ENCODE measurements at places on chromosomes 13 and 19.
A peak's percentile ranks its signal among the peaks of the same experiment; 100 is the strongest.

- DNase-seq = no peak
Observed at GRCh38 chr13:99359528-99359927, 52.3 kb upstream of the GPR183 start.

GRCh38 chr19:32887572-32888215, 18.1 kb upstream of the SLC7A9 start:
- DNase-seq = no peak

GRCh38 chr13:26433776-26434175, 123.7 kb upstream of the WASF3 start:
- no peak for DNase-seq

DNA sequence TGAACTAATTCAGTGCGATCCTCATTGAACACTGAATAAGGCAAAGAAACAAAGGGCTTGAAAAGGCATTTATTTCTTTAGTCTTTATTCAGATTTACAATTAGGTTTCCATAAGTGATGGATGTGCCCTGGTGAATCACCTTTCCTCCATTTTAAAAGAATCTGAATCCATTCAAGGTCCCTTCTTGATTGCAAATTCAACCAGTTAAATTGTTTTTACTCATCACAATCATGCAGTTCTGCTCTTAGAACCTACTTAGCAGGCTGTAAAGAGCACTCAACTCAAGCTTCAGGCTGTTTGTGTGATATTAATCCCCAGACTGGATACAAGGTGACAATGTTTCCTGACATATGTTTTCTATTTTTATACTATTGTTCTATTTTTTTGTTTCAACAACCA, 321.0 kb downstream of the TBC1D4 start:
- no peak for DNase-seq

DNA sequence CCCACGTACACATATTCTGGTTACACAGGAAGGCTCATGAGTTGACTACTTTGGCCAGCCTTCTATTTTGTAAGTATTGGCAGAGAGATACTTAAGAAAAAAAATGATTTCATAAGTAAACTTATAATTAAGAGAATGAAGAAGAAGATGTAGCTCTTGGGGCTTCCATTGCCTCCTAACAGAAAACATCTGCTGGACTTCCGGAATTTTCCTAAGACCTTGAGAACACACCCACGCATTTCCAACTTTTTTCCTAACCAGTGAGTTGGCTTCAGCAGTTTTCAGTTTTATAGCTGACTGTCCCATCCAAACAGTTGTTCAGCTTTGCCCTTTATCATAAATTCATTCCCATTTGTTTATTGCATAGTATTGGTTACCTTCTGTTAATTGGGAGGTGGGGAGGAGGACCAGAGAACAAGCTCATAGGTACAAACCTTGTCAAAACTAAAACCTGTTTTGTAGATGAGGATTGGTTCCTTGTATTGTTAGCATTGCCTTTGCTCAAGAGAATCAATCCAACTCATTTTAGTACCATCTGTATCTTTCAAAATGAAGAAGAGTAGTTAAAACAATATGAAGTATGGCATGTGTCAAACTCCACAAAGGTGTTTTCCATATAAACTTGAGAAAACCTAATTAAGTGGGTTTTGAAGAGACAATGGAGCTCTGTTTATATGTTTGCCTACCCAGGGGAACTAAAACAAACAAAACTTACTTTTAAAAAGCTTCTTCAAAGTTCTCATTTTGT, 93.9 kb downstream of the COL4A2 start:
- DNase-seq = no peak

GRCh38 chr13:108674346-108674745, 44.9 kb downstream of the MYO16 start:
- DNase-seq = no peak

GRCh38 chr19:1655987-1656608, 3.7 kb upstream of the TCF3 start:
- no peak for DNase-seq

GRCh38 chr13:79402074-79402635, 3.9 kb downstream of the RBM26 start:
- no peak for DNase-seq

- DNase-seq = no peak
Observed at GRCh38 chr13:61765181-61765742, 349.6 kb upstream of the PCDH20 start.

GRCh38 chr13:28340272-28340793, 154.6 kb downstream of the FLT1 start:
- no peak for DNase-seq

DNA sequence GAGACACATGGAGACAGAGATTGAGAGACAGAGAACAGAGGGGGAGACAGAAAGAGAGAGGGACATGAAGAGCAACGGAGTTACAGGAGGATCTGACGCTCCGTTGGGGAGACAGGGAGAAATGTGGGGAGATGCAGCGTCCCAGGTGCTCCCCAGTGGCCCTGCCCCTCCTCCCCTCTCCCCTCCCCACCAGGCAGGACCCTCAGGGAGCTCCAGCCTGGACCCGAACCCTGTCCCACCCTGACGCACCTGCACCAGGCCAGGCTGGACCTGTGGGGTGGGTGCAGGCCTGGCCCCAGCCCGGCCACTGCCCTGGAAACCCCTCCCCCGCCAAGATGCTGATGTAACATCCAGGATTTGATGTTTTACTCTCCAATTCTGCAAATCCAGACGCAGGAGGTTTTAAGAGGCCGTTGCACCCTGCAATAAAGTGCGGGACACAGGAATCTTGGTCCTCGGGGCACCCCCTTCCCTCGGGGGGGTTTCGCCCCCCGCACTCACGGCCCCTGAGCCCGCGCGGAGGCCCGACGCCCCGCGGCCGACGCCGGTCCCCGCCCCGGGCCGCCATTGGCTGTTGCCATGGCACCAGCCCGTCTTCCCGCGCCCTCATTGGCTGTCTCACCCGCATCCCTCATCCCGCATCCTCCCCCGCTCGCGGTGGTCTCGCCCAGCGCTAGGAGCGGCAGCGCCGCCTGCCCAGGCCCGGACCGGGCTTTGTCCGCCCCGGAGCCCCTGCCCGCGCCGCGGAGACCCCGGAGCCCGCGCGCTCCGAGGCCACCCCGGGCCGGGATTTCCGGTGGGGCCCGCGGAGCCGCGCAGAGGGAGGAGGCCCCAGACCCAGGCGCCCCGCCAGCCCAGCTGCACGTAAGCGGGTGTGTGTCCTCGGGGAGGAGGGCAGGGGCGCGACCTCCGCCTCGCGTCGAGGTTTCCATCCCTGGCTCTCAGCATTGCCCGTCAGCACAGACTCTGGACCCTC, at the start of gene APC2:
TSS of gene APC2 (plus strand) at position 655 of the 976 bp plus-strand sequence. CDS start 2,881 bp downstream, outside the sequence.
- peak; percentile 88 for DNase-seq

DNA sequence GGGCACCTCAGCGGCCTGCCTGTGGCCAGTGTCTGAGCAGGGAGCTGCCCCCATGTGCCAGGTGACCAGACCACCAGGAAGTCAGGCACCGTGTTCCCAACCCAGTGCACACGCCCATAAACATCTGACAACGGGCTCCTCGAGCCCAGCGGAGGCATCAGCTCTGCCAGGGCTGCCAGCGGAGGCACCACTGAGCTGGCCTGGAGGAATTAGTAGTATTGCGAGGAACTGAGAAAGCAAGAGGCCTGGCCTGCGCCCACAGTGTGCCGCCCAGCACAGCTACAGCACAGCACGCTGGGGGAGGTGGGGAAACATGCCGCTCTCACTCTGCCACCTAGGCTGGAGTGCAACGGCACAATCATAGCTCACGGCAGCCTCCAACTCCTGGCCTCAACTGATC, 44.6 kb downstream of the ANKRD27 start:
- no peak for DNase-seq

Data from dorsolateral prefrontal cortex (tissue), 122 donors.